G401 (cell line): ENCODE measurements at places on chromosomes 2 and 18.

DNA sequence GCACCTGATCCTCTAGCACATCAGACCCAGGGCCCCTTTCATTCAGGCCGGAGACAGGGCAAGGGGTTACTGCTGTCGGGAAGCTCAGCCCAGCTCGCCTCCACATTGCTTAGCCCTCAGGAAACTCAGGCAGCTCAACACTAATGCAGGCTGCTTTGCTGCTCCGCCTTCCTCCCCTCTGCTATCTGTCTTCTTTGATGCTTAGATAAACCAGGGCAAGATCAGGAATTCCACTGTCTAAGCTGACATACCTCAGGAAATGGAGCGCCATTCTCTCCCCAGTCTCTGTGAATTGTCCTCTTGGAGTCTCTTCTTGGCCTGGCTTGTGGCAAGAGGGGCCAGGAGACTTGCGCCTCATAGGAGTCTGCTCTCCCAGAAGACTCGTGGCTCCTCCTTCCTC is 25.5 kb upstream of the EXOC6B start:
- no peak for DNase-seq

DNA sequence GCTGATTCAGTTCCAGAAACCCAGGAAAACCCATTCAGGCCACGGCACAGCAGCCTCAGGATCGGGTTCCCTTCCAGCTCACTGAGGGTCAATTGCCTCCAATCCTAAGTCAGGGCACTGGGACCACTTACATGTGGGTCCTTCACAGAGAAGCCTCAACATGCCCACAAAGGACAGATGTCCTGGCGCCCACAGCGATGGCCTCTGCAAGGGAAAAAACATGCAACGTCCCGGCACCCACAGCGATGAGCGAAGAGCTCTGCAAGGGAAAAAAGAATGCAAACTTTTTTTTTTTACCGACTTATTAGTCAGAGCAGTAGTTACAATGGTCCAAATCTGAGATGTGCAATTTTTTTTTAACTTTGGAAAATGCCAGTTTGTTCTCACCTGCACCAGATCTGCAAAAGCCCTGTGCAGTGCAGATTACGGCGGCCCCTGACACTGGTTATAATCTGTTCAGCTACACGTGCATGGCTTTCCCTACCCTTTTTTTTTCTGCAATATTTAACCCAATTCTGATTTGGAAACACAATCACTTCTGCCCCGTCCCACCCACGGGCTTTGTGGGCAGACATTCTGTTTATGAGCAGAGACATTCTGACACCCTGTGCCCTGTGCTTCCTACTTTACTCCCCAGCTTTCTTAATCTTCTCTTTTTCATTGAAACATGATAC is 159.3 kb upstream of the SALL3 start:
- DNase-seq, result no peak

DNA sequence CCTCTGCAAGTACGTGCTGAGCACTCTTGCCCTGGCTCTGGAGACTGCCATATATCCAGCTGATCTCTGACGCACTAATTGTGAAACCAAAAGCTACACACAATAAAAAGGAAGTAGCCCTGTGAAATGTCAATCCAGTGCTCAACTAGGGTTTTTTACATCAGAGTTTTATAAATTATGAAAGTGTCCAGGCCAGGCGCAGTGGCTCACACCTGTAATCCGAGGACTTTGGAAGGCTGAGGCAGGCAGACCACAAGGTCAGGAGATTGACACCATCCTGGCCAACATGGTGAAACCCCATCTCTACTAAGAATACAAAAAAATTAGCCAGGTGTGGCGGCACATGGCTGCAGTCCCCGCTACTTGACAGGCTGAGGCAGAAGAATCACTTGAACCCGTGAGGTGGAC is 24.5 kb upstream of the PEX13 start:
- DNase-seq, result no peak

DNA sequence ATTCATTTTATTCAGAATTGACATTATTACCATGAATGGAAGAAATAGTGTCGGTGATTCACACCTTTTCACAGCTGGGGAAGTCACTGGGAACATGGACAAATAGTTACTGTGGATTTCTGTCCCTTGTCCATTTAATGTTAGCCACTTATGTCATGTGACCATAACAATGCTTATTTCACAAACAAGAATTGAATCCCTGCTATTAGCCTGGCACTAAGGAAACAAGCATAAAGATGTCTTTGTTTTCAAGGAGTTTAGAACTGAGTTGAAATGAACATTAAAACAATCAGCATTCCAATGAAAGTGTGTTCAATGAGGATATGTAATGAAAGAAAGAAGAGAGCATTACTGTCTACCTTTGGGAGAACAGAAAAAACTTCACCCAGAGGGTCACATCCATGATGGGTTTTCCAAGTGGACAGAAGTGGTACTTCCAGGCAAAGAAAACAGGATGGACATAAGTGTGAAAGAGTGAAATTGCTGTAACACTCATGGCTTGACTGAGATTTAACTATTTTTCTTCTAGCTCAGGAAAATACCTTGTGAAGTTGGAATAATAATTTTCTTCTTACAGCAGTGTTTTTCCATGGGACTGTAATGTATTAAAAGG is 324.5 kb upstream of the UBE2E3 start:
- no peak for DNase-seq

GRCh38 chr18:26262156-26262555 is 35.9 kb downstream of the TAF4B start:
- DNase-seq, result no peak

DNA sequence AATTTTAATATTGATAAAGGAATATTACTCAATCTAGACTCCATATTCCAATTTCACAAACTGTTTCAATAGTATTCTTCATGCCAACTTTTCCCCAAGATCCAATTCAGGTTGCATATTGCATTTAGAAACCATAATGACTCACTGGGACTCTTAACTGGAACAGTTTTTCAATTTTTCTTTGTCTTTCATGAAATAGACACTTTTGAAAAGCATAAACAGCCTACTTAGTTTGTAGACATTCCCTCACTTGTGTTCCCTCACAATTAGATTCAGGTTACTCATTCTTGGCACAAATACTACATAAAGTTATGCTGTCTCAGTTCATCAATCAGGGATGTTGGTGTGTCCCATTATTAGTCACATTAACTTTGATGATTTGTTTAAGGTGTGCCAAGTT is 1768.4 kb upstream of the PIK3C3 start:
- no peak for DNase-seq

GRCh38 chr2:68031542-68032160 is 31.2 kb downstream of the C1D start:
- peak; percentile 82 for DNase-seq

DNA sequence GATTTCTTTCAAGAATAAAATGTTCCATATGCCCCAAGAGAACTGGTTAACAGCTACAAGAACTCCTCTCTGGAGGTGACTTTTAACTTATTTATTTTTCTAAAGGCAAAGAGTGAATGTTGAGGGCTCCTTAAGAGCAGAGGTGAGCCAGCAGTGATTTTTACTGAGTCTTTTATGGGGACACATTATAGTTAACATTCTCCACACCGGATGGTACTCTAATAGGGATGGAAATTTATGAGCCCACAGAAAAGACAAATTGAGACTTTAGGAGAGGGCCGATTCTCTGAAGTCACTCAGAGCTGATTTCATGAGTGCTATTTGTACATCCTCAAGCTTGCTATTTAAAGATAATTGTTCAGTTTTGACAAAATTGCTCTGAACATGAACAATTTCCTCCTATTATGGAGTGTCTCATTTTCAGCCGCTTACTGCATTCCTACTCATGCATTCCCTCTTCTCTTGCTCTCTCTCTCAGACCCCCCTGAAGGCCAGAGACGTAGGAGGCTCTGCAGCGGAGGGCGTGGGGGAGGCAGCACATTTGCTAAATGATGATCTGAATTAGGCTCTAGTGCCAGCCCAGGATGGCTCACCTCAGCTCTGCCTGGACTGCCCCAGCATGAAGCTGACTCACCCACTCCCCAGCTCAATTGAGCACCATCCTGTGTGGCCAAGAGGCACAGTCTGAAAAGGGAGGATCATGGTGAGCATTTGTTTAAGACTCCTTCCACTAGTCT is 5.9 kb upstream of the RPL37A start:
- DNase-seq, result no peak

DNA sequence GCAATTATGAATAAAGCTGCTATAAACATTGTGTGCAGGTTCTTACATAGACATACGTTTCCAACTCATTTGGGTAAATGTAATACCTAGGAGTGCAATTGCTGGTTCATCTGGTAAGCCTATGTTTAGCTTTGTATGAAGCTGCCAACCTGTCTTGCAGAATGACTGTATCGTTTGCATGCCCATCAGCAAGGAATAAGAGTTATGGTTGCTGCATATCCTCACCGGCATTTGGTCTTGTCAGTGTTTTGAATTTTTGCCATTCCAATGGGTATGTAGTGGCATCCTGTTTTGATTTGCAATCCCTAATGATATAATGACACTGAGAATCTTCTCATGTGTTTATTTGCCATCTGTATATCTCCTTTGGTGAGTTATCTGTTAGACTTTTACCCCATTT is 20.7 kb downstream of the CCDC150 start:
- DNase-seq, result no peak

DNA sequence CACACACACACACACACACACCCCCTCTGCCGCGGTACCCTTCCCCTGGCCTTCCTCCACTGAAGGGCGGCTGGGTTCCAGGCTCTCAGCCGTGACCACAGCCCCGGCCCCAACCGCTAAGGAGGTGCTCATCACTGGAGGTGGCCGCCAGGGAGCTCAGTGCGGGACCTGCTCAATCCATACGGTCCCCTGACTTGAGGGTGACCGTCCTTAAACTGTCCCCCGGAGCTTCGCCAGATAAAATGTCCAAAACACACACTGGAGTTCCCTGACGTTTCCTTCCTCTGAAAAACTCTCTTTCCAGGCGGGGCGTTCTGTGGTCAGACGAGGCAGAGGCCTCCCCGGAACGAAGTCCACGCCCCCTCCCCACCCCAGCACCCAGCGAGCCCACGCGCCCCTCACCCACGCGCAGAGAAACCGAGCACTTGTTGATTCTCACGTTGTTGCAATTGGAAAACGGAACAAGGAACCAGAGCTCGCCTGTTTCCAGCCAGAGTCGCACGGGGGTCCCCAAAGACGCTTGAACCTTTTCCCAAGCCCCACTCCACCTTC is 1.4 kb downstream of the MBP start:
- DNase-seq, result no peak

- no peak for DNase-seq
Measured at GRCh38 chr2:22958308-22958707, 426.7 kb upstream of the KLHL29 start.
